A172 (cell line): ENCODE measurements at places on chromosomes 16 and 17. TPM values are rescaled to one million over a fixed set of nuclear protein-coding genes. Genes with fewer than 3 reads are reported as not detected.

GRCh38 chr17:75681289-75681688, 14.2 kb downstream of the SAP30BP start:
- DNase-seq, result peak; percentile 56

- no peak for DNase-seq
Observed at GRCh38 chr16:68644715-68645493, at the start of gene CDH3. CDH3 (plus strand) TSS chr16:68645310; CDS start chr16:68645380, 70 bp downstream.

DNA sequence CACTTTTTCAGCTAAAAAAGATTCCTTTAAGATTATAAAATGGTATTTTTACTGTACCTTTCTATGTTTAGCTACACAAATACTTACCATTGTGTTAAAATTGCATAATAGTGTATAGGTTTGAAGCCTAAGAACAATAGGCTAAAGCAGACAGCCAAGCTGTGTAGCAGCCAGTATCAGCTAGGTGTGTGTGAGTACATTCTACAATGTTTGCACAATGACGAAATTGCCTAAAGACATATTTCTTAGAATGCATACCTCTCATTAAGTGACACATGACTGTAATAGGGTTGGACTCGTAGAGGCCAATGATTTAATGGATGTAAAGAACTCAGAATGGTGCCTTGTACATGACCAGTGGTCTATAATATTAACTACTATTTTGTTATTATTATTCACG, 1.9 kb upstream of the MT1B start:
- DNase-seq, result no peak

DNA sequence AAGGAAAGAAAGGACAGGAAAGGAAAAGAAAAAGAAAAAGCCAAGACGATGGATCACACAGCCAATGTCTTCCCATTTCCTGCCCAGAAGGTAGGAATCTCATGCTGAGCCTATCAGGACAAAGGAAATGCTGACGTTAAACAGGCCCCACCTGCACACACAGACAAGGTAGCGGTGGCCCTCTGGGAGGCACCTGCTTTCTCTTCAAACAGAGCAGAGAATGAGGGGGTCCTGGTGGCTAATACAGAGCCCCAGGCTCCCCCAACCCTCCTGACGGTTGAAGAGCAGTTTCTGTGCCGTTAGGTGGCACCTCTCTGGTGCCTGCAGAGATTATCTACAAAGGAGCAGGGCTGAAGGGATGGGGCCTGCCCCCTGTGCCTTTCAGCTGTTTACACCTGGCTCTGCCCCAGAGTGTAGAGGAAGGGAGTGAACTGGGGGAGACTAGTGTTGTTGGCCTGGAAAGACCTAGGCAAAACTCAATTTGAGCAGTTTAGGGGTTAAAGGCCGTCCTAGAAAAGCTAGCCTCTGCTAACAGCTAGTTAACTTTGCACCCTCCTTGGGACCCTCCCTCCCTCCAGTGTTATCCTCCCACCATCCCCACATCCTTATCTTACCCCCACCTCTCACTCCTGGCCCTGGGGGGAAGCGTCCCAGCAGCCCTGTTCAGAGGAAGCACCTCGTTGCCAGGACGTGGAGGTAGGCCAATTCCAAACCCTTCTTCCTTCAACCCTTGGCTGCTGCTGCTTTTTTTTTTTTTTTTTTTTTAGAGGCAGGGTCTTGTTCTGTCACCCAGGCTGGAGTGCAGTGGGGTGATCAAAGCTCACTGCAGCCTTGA, 56.3 kb downstream of the ARHGAP27 start:
- no peak for DNase-seq

The KCNJ2 gene
- total RNA-seq, result not detected in 2 replicates

DNA sequence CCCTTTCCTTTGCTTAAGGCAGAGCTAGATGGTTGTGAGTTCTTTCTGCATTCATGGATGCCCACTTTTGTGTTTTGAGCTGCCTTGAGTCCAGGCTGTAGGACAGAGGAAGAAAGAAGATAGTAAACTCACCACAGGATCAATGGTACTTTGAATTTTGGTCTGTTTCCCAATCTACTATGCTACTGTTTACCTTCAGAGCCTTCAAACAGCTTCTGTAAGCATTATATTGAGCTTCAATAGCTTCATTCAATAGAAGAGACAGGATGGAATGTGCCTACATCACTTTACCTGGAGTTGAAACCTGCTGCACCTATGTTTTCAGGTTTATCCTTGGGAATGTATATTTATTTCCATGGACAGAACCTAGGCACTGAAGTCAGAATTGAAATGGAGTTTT, 397.9 kb upstream of the DYNLRB2 start:
- no peak for DNase-seq

The ATP5PD gene
- 488 and 584 TPM in 2 replicates for total RNA-seq

DNA sequence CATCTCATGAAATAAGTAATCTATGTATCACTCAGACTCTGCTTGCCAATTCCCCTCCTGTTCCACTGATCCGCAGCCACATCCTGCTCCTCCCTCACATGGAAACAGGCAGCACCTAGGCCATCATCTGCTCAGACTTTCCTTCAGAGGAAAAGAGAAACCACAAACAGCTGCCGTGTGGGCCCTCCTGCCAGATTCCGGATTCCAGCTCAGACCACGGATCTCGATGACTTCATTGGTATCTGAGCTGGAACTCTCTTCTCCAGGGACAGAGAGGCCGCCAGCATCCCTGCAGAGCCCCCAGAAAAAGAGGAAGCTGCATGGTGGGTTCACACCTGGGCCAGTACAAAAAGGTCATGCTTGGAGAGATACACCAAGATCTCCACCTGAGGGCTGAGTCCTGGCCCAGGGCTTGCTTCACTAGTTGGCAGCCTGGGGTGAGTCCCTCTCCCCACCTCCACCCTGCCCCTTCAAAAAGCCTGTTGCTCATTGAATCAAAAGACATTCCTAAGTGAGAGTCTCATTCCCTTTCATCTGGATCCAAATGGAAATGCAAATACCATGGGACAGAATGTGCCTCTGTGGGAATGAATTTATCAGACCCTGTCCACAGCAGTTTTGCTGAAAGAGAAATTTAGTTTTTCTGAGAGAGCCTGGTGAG, 47.2 kb downstream of the HOXB1 start:
- peak; percentile 100 for DNase-seq

DNA sequence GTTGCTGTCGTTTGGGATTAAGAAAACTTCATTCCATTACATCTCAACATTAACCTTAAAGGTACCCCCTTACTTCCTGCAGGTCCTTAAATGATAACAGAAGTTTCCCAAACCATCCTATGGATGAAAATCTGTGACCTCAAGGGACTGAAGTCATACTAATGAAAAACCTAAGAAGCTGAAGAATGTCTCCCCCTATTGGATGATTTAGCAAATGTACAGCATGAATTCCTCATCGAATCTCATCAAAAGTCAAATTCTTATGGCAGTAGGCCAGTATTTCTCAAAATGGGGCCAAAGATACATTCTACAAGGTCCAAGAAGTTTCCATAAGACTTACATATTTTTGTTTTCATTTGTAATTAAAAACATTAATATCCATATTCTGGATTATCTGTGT, 13.5 kb downstream of the SCO1 start:
- peak; percentile 59 for DNase-seq
